NCI-H1048 (cell line): ENCODE measurements at places on chromosomes 7 and 10.
A peak's percentile ranks its signal among the peaks of the same experiment; 100 is the strongest.

DNA sequence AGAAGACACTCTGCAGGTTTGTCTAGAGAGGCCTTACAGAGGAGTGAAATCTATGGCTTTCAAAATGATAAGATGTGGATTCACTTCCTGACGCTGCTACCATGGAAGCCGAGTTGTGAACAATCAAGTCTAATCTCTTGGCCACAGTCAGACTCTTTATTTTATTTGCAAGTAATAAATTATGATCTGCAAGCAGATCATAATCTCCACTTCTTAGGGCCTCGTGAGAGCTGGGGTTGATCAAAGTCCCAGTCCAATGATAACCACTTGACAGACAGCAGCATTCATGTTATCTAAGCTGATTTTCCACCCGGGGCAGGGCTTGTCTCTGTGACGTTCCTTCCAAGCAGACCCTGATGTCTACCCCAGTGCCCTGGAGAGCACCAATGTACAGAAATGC lies 776.4 kb upstream of the AUTS2 start:
- no peak for DNase-seq

DNA sequence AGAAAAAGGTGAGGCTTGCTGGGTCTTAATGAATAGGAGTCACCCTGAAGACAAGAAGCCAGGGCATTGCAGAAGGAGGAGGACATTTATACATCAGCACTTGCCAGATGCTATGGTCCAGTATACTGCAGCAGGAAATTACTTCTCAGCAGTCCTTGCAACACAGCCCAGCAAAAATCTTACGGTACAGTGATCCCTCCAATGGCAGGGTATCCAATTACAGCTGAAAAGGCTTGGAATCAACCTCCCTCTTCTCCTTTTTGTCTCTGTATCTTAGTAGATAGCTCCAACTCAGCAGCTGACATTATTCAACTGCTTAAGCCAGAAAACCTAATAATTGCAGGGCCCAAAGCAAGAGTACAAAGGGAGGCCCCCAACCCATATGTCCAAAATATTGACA lies 128.3 kb upstream of the COBL start:
- no peak for DNase-seq

GRCh38 chr10:66625709-66626590 lies 299.9 kb upstream of the LRRTM3 start:
- DNase-seq = no peak

GRCh38 chr7:55415173-55415778 lies 50.1 kb downstream of the LANCL2 start:
- peak; percentile 12 for DNase-seq

DNA sequence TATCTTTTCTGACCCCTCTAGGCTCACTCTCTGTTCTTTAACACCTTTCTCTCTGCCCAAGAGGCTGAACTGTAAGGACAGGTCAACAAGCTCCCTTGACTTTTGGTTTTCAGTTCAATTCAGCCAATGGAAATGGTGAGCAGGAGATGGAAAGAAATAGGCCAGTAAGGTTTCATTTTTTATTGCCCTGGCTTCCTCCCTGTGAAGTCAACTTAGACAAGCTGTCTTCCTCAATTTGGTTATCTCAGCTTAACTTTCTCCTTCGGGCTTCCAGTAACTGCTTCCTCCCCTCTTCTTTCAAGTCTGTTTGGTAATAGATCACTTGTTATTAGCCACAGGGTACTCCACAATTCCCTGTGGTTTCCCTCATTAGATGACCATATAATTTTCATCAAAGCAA lies 19.7 kb downstream of the LIPK start:
- no peak for DNase-seq
